ENCODE measurements at places on chromosomes 4 and X. TPM values are rescaled to one million over a fixed set of nuclear protein-coding genes. Genes with fewer than 3 reads are reported as not detected.

GRCh38 chrX:30812326-30812725 lies 76.7 kb downstream of the TAB3 start:
- DNase-seq = no peak

- DNase-seq = no peak
Measured at GRCh38 chr4:526189-526909, 27.3 kb downstream of the PIGG start.

- no peak for DNase-seq
Measured at GRCh38 chr4:8201321-8201781, 2.3 kb downstream of the SH3TC1 start.

TREX2 gene
- total RNA-seq = 3.3 TPM

LONRF3 gene
- total RNA-seq = 0.36 TPM

CCDC160 gene
- 0.36 TPM for total RNA-seq

YY2 gene
- 1.4 TPM for total RNA-seq
